Renal cortex interstitium (tissue), 15 donors: ENCODE measurements at places on chromosomes 4 and X. TPM values are rescaled to one million over a fixed set of nuclear protein-coding genes. Genes with fewer than 3 reads are reported as not detected.

DNA sequence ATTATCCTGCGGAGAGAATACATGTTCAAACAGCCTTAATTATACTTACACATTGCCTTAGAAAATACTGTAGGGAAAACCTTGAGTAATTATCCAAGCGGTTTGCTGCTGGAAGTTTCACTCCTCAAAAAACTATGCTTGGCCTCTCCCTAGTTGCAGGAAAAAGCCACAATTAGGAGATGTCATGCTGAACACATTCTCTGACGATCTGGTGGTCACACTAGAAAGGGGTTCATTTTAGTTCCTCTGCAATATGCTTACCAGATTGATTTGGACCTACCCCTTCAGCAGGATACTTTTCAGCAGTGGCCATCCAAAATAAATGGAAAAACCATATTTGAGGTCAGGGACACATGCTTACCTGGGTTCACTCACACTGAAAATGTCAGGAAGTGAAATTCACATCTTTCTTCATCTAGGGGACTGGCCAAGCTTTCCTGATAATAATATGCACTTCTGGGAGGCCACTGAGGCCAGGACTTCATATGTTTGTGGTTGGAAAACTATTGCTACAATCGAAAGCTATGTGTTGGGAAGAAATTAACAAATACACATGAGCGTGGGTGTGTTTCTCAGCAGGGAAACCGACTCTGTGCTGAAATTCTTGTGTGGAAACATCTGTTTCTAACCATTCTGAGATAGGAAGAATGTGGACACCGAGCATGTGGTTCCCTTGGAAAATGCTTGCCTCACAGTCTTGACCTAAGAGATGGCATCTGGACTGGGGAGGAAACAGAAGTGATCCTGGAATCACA lies 68.8 kb downstream of the ATXN3L start:
- no peak for DNase-seq

DNA sequence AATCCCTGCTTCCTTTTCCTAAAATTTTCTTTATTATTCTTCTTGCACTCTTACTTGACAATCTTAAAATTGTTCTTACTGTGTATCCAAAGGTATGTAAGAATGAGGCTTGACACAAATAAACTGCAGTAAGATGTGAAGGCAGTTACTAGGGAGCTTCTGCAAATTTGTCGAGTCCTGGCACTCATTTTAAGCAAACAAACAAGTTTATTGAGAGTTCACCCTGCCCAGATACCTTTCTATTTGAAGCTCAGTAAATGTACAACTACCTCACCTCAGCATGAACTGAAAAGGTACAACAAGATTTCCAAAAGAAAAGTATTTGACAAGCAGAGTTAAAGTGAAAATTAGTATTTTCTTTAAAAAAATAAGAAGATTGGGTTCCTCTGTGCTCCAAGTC lies 13.3 kb upstream of the SYTL4 start:
- DNase-seq: no peak

The SYP gene
- 2.4 TPM for polyA plus RNA-seq

DNA sequence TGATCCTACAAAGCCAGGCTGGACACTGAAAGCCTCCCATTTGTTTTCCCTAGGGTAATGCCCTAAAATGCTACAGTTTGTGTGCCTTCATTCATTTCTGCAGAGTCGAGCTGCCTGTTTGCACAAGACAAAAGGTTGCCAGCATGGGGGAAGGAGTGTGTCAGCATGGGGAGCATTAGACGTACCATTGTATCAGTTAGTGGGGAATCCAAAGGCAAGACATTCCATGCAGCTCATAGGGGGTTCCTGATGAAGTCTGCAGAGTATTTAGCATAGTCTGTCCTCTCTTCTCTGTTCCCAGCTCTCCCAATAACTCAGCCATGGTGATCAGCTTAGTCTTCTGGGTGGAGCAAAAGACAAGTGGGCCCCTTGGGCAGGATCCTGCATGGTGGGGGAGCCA lies 276.9 kb upstream of the PCDH7 start:
- no peak for DNase-seq

GRCh38 chrX:118325453-118325852 lies 20.5 kb upstream of the WDR44 start:
- no peak for DNase-seq

- DNase-seq: no peak
Observed at GRCh38 chr4:23038626-23039491, 346.1 kb downstream of the GBA3 start.

DNA sequence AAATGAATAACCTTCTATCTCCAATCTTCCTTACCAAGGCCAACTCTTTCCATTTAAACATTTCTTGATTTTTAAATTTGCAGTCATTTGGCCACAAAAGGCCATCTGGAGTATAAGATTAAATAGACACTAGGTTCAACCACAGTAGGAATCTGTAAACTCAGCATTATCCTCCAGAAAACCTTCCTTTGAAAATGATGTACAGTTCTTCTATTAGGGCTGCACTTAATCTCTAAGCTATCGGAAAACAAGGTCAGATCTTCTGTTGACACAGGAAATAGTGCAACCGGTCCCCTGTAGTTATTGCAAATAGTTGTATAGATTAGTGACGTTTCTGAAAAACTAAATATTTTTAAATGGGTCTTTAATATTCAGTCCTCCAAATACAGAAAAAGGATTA lies 359.0 kb upstream of the ATOH1 start:
- no peak for DNase-seq

DNA sequence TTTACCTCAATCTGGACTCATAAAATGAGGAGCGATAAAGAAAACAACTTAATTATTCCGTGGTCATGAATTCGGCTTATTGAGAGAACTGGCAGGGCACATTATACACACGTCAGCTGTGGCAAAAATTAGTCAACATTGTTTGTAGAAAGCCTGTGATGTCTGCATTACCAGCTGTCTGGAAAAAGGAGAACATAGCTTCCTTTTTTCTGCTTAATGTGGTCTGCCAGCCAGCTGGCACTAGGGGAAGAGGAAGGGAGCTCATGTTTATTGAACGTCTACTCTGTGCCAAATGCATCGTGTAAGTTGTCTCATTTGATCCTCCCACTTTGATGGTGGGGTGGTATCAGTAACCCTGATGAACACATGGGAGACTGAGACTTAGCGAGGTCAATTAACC lies 367.6 kb downstream of the ARHGAP24 start:
- no peak for DNase-seq

The NWD2 gene
- polyA plus RNA-seq: 0.31 TPM

- no peak for DNase-seq
Observed at GRCh38 chr4:184818216-184818564, 7.6 kb downstream of the ACSL1 start.

The DCAF8L1 gene
- polyA plus RNA-seq: not detected

- no peak for DNase-seq
Observed at GRCh38 chr4:15653420-15653819, 1.7 kb downstream of the FBXL5 start.

- DNase-seq: no peak
Observed at GRCh38 chrX:102514536-102514935, 2.0 kb downstream of the TMSB15A start.

DNA sequence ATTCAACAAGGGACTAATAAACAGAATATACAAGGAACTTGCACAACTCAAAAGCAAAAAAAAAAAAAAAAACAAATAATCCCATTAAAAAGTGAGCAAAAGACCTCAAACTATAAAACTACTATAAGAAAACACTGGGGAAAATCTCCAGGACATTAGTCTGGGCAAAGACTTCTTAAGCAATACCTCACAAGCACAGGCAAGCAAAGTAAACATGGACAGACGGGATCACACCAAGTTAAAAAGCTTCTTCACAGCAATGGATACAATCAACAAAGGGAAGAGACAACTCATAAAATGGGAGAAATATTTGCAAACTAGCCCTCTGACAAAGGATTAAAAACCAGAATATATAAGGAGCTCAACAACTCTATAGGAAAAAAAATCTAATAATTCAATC lies 17.1 kb upstream of the BMP15 start:
- no peak for DNase-seq

DNA sequence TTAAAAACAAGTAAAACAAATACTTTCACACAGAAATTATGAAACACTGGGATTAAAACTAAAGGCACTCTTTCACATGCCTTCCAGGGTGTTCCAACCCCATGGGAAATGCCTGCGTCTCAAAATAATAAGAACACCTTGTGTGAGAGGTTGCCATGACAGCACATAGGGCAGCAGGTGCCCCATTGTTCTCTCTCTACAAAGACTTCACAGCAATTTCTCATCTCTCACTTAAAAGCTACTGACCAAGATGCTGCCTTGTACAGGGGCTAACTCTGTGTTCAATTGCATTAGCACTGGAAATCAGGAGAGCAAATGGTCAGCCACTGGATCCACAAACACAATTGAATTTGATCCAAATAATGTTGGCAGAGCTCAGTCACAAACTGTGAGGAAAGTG lies 102.5 kb upstream of the GALNTL6 start:
- DNase-seq: no peak

DNA sequence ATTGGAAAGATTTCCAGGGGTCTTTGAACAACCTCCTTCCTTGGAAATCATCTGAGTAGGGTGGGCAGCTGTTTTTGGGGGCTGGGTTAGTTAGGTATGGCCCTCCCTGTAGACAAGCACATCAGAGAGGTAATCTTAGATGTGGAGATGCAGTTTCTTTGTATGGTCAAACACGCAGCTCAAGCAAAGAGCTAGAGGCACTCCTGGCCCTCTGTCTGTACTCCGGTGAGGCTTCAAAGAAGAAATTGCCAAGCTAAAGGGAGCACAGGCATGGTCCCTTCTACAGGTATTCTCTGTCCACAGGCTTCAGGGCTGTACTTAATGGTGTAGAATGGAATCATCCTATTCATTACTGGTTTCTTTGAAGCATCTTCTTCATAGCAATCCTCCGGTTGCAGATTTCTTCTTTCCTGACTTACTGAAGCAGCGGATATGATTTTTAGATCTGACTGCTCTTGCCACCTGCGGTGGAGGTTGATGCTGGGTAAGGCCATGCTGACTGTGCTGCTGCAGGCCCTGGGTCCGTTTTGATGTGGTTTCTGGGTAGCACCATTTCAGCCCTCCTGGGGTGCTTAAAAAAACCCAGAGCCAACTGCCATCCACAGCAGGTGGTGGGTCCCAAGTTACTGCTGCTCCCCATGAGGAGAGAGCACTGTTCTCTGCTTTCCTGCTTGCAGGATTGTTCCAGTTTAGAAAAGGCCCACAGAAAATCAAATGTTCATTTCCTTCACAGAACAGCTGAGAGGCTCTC lies 318.9 kb upstream of the GATB start:
- DNase-seq: no peak

GRCh38 chr4:86416081-86416480 lies 56.2 kb upstream of the MAPK10 start:
- no peak for DNase-seq

The SPRY1 gene
- 90.4 TPM for polyA plus RNA-seq

DNA sequence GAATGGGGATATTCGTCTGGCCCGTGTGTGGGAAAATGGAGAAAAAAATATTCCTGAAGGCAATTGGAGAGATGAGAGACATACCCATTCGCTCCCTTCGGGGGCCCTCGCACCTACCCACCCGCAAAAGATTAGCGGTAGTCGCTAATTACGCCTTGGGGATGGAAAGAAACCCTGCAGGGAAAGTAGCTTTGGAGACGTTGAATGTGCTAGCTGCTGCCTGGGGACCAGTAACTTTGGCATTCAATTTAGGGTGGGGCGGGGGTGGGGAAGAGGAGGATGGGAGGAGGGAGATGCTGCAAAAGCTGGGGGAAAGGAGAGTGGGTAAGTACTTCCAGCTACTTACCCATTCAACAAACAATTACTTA lies 407 bp upstream of the ZC4H2 start:
- DNase-seq: no peak

DNA sequence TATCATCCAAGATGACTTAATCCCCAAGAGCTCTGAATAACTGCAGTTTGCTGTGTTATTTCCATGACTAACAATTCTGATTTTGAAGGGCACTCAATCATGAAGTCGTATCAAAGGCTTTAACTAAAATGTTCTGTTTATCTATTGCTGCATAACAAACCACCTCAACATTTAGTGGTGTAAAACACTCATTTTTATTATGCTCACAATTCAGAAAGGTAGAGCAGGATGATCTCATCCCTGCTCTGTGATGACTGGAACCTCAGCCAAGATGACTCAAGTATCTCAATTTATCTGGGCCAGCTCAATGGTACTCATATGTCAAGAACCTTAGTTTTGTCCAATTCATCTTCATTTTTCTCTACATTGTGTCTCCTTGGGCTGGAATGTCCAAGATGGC lies 451.1 kb downstream of the PPARGC1A start:
- no peak for DNase-seq

DNA sequence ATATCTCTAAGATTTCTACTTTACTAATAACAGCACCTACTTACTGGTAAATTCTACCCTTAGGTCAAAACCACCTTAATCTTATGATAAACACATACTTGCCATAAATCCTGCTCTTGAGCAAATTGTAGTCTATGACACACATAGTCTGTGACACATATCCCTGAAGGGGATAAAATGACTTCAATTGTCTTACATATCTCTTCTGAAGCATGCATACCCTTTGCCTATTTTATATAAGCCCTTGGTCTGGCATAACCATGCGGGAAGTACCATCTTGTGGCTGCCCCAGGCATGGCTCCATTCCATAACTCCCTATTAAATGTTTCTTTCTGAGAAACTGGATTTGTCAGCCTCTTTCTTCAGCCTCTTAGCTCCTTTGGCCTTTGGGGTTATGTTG lies 248.9 kb downstream of the SLC7A11 start:
- DNase-seq: no peak

- DNase-seq: no peak
Observed at GRCh38 chr4:185880571-185880970, 68.6 kb upstream of the SORBS2 start.

The UCP1 gene
- polyA plus RNA-seq: 0.12 TPM

- no peak for DNase-seq
Observed at GRCh38 chr4:157728215-157728614, 444.6 kb downstream of the GASK1B start.

The SHROOM3 gene
- 33.4 TPM for polyA plus RNA-seq

The CC2D2A gene
- 64.4 TPM for polyA plus RNA-seq

- DNase-seq: no peak
Observed at GRCh38 chrX:150035531-150035930, 97.2 kb upstream of the EOLA2 start.

DNA sequence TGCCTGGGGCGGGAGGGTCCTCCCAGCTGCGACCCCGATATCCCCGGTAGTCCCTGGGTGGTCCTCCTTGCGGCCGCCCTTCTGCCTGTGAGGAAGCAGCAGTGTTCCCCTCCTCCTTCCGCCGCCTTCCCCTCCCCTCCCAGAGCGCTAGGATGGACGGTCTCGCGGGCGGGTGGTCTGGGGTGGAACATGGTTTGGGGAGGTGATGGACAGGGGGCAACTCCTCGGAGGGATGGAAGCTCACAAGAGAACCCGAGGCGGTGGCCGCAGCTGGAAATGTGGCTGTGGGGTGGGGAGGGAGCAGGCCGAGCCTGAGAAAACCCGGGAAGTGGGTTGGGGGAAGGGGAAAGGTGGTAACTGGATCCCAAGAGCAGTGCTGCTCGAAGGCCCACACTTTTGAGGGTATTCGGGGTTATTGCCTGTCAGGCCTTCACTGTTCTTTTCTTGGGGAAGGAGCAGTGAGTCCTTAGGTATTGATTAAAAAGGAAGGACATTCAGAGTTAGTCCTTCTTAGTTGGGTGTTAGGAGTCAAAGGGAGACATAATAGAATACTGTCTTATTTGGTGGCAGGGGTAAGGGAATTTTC lies 581 bp downstream of the UBE2K start:
- DNase-seq: peak; percentile 55
